ENCODE measurements at places on chromosomes 1 and 21.
A peak's percentile ranks its signal among the peaks of the same experiment; 100 is the strongest.

GRCh38 chr1:115761601-115762302 is 6.8 kb downstream of the CASQ2 start:
- DNase-seq = no peak

- DNase-seq = no peak
These were observed 11.7 kb downstream of the ST3GAL3 start for GRCh38 chr1:43719063-43719462.

DNA sequence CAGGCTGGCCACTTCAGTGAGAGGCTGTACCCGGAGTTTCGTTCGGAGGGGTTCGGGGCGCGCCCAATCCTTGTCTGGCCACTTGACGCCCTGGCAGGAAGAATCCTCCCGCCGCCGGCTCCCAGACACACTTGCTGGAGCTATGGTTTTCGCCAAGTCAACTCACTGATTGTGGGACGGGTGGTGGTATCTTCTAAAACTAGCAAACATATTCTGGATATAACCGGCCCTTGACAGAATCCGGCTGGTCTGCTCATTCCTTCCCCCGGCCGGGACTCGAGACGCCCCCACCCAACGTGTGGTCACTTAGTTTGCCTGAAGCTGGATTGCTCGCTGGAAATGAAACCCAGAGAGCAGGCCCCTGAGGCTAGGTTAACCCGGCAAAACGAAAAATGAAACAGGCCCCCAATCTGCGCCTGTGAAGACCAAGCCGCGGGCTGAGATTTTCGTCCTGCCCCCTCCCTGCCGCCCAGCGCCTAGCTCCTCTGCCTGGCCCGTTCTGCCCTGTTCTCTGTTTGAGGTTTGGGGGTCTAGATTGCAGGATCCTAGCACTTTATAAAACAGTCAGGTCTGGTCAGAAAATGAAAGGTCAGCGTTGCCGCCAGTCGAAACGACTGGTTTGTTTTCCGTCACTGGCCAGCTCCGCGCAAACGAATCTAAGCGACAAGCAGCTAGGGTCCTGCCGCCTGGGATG is 4.6 kb downstream of the GFI1 start:
- no peak for DNase-seq

DNA sequence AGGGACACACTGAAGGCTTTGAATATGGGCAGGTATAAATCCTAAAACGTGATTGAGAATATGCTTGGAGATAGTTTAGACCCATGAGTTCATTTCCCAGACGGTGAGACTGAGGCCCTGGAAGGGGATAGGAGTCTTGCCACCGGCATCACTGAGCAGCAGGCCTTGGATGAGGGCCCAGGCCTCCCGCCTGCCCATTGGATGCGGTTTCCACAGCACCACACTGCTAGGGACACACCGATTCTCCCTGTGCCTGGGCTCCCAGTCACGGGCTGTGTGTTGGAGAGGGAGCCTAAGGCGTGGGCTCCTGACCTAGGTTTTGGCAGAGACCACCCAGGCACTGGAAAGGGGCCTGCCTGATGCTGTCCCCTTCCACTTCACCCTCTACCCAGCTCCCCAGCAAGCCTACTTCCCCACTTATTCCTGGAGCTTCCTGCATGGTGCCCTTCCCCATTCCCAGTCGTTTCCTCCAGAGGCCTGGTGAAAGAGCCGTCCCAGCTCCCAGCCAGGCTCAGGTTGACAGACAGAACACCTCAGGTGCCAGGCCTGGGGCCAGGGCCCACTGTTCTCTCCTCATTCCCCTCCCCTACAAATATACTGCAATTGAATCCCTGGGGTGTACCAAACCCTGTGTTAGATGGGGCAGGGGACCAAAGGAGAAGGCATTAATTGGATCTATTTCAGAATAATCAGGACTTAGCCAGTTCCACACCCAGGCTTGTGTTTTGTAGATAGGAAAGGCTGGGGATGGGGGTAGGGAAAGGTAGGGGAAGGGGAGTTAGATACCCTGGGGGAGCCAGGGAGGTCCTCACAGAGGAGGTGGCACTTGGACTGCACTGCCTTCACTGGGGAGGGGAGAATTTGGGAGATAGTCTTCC is 3.4 kb downstream of the FOXO6 start:
- no peak for DNase-seq

- no peak for DNase-seq
These were observed 111.3 kb downstream of the HIVEP3 start for GRCh38 chr1:41807390-41807789.

GRCh38 chr1:20921285-20921684 is 134.2 kb upstream of the HP1BP3 start:
- DNase-seq = no peak

DNA sequence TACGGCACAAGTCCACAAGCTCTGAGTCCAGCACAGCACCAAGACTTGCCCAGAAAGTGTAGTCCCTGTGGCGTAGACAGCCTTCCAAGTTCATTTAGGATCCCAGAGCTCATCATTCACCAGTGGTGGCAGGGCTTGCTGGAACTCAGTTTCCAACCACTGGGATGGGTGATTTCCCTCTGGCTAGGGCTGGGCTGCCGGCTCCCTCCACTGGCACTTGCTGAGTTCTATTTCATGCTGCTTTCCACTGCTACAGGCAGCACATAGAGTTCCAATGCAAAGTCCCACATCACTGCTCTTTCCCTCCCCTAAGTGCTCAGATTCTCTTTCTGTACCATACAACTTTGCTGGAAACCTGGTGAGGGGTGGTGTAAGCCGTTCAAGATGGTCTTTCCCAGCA is 510.3 kb upstream of the TMPRSS15 start:
- no peak for DNase-seq

- no peak for DNase-seq
These were observed 45.6 kb upstream of the RGS2 start for GRCh38 chr1:192763243-192763642.

GRCh38 chr1:63411066-63411465 is 43.6 kb downstream of the ALG6 start:
- DNase-seq = no peak

DNA sequence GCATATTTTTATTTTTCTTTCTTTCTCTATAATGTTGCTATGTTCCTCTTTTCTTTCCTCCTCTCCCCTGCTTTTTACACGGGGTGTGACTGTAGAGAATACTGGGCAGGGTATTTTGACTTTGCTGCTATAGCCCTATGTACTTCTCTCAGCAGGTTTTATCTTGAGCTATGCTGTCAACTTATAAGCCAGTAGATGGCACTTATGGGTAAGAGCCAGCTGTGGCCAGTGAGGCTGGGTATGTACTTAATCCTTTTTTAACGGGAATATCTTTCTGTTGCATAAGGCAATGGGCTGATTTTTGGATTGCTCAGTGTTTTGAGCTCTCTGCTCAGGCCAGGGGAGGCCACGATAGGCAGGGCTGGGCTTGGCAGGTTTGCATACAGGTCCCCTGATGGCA is 99.0 kb downstream of the KCNK2 start:
- no peak for DNase-seq

DNA sequence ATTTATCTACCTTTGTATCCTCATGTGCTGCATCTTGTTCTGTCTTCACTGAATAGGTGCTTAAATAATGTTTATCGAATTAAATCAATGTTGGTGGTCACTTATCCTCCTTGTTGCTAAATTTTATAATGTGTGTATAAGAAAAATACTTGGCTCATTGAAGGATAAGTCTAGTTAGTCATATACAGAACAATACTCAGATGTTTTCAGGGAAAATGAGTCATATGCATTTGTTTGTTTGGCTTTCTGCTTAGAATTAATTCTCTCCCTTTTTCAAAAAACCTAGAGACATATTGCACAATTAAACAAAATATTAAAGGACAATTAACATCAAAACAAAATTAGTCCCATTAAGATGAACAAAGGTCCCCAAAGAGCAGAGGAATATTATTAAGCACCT is 89.0 kb downstream of the UBE2U start:
- no peak for DNase-seq

GRCh38 chr1:152313319-152313801 is 11.7 kb downstream of the FLG start:
- DNase-seq = no peak

- DNase-seq = peak; percentile 24
These were observed 1.4 kb downstream of the NIT1 start for GRCh38 chr1:161119092-161119903.

DNA sequence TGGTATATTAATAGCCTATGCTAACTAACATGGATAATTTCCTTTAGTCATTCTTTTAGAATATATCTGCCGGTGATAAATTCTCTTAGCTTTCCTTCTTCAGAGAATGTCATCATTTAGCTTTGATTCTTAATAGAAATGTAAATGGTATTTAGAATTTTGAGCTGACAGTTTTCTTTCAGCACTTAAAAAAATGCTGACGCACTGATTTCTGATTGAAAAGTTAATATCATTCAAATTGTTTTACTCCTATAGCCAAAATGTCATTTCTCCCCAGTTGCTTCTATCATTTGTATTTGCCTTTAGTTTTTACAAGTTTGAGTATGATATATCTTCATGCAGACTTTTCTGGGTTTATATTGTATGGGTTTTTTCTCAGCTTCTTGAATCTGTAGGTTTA is 668.0 kb downstream of the LTN1 start:
- no peak for DNase-seq

DNA sequence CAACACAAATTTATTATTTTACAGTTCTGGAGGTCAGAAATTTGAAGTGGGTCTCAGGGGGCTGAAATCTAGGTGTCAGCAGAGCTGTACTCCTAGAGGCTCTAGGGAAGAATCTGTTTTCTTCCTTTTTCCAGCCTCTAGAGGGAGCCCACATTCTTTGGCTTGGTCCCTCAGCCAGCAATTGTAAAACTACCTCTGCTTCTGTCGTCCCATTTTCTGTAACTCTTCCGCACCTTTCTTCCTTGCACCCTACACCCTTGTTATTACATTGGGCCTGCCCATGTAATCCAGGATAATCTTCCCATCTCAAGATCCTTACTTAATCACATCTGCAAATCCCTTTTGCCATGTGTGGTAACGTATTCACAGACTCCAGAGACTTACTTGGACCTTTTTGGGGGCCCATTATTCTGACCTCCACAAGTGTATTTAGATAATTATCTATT is 24.8 kb upstream of the THEM4 start:
- no peak for DNase-seq

DNA sequence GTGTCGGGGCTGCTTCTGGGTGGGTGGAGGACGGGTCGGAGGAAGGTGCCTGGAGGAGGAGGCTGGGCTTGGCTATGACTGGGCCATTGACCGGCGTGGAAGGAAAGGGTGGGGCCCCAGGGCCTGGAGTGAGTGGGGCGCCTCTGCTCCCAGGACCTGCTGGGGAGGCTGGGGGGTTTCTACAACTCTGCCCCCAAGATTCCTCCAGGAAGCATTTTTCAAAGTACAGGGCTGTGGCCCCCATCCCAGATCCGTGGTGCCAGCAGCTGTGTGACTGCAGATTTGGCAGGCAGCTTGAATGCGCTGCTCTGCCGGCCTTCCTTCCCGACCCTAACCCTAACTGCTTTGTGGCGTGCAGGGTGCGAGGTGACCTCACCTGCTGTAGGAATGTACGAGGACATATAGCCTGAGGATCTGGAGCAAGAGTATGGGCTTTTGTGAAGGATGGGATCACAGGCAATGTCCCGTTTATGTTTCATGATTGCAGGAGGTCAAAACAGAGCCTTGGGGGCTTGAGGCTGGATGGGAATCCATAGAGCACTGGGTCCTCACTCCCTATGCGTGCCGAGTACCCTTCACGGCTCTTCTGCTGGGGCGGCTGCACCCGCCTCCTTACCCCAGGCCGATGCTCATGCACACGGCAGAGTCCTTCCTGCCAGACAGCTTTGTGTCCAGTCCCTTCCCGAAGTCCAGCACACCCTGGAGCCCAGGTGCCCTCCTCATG is 24.7 kb downstream of the TRPM2 start:
- DNase-seq = no peak

- DNase-seq = no peak
These were observed 243.5 kb downstream of the KAZN start for GRCh38 chr1:14841951-14842350.

- no peak for DNase-seq
These were observed 138.8 kb downstream of the NTMT2 start for GRCh38 chr1:170284512-170284911.

DNA sequence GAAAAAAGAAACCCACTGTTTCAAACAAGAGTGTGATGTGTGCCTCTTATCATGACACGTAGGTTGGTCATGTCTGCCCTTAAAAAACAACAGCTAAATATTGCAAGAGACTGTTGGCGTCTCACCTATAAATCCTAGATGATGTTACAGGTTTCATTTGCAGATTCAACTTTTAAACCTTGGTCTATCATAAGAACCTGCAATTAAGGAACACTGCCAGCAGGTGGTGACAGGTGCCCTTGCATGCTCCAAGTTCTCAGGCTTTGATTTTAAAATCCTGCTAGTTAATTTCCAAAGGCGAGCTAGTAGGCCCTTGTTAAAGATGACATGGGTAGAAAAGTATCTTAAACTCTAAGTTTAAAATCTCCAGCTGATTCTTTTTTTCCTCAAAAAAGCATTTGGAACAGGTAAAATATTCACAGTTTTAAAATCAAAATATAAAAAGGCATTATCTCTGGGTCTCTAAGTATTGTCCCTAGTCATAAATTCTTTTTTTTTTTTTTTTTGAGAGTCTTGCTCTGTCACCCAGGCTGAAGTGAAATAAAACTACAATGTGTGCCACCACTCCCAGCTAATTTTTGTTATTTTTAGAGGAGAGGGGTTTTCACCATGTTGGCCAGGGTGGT is 39.1 kb downstream of the CLSTN1 start:
- peak; percentile 44 for DNase-seq

- no peak for DNase-seq
These were observed 18.1 kb downstream of the BACH1 start for GRCh38 chr21:29316806-29317205.

- no peak for DNase-seq
These were observed 3.4 kb upstream of the LEFTY2 start for GRCh38 chr1:225944387-225944786.

DNA sequence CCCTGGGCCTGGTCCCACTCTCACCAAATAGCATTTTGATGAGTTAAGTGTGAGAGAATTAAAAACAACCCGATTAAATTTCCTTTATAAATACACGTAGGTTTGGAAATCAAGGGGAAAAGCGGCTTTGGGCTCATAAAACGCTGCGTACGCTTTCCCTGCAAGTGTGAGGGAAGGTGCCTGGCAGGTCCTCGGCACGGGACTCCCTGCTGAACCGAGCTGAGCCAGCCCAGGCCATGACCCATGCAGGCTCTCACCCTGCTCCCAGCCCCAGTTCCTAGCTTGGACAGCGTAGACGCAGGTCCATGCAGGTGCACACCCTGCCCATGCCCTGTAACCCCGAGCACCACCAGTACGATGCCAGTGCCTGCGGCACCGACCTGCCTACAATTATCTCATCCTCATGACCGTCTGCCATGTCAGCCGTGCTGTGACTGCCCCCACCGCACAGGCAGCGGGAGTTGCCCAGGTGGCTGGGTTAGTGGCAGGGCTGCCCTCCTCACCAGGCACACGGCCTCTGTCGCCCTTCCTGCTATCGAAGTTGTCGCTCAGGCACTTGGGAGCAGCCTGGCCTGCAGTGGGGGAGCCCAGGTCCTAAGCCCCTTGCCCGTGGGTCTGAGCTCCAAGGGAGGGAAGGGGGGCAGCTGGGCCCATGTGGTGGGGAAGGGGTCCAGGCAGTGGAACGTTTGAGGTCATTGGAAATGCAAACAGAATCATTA is 41.0 kb upstream of the ACTRT2 start:
- DNase-seq = no peak

- no peak for DNase-seq
These were observed 33.2 kb downstream of the SSBP3 start for GRCh38 chr1:54372978-54373377.

All from activated T-cell treated with anti-CD3 and anti-CD28 coated beads for 1 hour (primary cell).